Right ventricle myocardium superior (tissue), 1 donor: ENCODE measurements at places on chromosomes 4 and X. TPM values are rescaled to one million over a fixed set of nuclear protein-coding genes. Genes with fewer than 3 reads are reported as not detected.

- DNase-seq = no peak
These were observed 213.4 kb downstream of the TMA16 start for GRCh38 chr4:163707873-163708272.

The CT45A10 gene
- total RNA-seq = not detected

DNA sequence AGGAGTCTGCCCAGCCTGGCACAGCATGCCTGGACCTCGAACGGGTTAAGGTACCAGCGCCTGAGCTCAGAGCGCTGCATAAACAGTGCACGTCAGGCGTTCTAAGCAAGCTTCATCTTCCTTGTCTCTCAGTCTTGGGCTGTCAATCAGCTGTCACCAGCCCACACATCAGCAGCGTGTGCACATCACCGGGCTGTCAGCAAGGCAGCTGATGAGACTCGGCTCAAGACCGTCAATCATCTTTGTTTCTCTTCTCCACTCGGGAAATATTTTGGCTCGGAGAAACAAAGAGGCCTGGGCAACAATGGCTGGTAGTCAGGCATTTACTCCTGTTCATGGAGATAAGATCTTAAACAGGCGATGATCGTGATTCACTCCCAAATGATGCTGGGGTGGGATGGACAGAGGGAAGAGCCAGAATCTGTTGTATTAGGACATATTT lies 141.3 kb downstream of the LDB2 start:
- no peak for DNase-seq

DNA sequence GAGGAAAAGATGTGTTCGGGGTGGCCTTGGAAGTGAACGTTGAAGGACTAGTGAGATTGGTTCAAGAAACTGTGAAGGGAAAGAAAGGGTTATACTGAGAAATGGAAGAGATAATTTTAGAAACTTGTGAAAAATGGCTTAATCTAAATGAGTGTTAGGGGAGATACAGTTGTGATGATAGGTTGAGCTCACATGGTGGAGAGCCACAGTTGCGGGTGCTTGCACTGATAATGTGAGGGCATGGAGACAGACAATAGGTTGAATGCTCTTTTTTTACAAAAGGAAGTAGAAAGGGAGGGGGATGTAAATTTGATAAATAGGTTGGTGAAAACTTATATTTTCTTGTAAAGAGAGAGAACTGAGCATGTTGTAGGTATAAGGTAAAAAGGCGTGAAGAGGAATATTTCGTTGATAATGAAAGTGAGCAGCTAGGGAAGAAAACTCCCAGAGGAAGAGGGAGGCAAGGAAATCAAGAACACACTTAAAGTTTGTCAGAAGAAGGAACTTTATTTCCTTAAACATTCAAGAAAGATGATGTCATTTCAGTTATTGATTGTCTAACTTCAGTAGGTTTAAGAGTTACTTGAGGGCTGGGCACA lies 8.2 kb downstream of the AREG start:
- no peak for DNase-seq

The RAI2 gene
- total RNA-seq = 18.1 TPM

The SMAD1 gene
- 8.9 TPM for total RNA-seq

DNA sequence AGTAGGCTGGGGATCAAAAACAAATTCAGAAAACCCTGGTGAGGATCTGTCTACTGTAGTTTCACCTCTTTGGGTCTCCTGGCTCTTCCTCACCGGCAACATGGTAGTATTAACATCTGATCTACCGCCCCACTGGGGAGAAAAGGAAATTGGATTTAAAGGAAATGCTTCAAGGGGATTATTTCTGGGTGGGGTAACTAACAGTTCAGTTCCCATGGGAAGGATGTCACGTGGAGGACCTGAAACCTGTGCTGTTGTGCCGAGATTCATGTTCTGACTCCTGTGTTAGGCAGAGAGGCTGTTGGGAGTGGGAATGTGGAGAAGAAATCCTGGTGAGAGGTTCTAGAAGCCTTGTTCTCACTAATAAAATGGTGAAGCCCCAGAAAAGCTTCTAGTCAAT lies 254.4 kb downstream of the BCOR start:
- no peak for DNase-seq

The SSX1 gene
- not detected for total RNA-seq

The CT83 gene
- total RNA-seq = not detected

DNA sequence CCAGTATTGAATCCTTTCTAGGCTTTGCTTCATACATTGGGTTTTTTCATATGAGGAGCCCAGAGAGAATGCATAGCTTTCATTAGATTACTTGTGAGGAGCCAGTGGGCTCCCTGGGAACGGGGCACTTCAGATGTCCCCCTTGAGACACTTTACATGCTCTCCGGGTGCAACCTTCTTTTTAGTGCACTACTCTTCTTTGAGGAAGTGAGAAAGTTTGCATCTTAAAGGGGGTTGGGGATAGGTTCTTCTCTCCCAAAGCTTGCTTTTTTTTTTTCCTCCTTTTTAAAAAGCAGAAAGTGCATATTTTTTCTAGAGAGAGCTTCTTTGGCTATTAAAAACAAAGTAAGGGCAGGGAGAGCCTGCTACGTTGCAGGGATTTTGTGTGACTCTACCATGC lies 4.3 kb downstream of the HADH start:
- no peak for DNase-seq

- DNase-seq = no peak
These were observed 9.3 kb downstream of the PAGE4 start for GRCh38 chrX:49838374-49838773.

DNA sequence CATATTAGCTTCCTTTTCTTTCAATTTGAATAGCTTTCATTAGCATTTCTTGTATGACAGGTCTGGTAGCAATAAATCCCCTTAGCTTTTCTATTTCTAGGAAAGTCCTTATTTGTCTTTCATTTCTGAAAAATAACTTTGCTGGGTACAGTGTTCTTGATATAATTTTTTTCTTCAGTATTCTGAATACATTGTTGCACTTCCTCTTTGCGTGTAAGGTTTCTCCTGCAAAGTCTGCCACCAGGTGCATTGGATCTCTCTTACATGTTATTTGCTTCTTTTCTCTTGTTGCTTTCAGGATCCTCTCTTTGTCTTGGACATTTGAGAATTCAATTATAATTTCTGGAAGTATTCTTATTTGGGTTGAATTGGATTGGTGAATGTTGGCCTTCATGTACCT lies 663.7 kb downstream of the GRXCR1 start:
- DNase-seq = no peak

- DNase-seq = peak; percentile 10
These were observed 19.4 kb downstream of the PPP2R3B start for GRCh38 chrX:367349-367748.

The PLXNB3 gene
- total RNA-seq = 1.5 TPM

DNA sequence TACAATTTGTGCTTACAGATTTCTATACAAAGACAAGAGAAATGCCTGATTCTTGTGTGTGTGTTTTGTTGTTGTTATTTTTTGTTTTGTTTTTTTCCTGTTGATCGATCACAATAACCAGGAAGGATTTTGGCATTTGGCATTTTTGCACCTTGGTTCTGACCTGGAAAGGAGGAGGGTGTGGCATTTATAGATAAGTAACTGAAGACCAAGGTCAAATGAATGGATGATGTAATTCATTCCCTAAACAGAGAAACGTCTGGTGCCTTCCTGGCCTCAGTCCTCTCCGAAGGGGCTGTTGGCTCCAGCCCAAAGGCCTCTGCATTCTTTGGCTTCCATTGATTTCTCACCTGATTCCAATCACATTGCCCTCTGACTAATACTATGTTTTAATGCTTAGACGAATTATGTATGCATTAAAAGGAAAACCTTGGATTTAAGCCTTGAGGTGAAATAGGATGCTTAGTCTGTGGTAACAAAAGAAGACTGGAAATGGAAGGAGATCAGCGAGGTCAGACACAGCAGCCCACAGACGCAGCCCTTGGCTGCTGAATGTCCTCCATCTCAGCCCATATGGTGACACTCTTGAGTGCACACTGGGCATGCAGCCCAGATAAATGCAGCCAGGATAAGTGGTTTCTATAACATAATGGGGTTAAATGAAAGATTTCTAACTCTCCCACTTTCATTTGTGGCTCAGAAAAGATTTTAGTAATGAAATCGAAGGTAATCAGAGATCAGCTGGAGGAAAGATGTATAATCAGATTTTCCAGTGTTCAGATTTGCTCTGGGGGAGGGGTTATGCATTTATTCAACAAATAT lies 60.5 kb upstream of the TRIM2 start:
- no peak for DNase-seq

- no peak for DNase-seq
These were observed 93.6 kb upstream of the NPY2R start for GRCh38 chr4:155114790-155115189.

DNA sequence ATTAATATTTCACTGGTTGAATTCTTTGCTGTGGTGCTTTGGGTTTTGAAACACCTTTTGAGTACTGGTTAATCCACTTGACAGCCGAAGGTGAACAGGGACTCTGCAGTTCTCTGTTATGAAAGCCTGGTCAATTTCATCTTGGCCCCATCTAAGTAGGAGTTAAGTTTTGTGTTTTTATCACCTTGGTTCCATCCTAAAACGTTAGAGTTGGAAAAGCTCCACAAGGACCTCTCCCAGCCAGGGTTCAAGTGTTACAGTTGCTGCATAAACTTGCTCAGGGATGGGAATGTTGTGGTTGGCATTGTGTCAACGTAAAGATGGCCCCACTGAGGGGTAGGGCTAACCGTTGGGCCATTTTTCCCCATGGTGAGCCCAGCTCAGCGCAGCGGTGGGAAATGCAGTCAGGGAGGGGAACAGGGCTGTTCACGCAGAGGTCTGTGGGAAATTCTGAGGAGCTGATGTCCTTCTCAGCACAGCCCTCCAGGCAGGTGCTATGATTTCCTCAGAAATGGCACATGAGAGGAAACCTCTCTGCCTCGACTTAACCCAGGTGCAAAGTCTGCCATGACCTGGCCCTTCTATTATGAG lies 188.7 kb downstream of the STIM2 start:
- no peak for DNase-seq

DNA sequence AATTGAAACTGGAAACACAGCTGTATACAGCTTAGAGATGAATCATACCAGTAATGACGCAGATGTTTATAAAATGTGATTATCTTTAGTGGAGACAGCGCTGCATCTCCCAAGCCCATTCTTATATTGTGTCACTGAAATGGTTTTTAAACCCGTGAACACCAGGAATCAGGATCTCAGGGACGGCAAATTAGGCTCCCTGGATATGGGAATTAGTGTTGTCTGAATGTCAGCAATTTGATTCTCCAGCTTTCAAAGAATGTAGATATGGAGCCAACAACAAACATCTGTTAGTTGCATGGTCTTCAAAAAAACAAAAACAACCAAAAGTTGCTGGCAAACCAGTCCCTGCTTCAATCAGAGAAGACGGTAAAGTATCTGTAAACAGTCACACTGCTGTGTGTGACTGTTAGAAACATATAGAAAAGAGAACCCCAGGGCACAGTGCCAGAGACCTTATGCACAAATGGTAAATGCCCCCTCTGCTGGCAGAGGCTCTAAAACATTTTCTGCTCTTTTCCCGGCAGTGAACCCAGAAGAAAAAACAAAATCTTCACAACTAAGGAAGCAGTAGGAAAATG lies 351.9 kb upstream of the FTHL17 start:
- no peak for DNase-seq

The FAM241A gene
- total RNA-seq = 7.4 TPM

DNA sequence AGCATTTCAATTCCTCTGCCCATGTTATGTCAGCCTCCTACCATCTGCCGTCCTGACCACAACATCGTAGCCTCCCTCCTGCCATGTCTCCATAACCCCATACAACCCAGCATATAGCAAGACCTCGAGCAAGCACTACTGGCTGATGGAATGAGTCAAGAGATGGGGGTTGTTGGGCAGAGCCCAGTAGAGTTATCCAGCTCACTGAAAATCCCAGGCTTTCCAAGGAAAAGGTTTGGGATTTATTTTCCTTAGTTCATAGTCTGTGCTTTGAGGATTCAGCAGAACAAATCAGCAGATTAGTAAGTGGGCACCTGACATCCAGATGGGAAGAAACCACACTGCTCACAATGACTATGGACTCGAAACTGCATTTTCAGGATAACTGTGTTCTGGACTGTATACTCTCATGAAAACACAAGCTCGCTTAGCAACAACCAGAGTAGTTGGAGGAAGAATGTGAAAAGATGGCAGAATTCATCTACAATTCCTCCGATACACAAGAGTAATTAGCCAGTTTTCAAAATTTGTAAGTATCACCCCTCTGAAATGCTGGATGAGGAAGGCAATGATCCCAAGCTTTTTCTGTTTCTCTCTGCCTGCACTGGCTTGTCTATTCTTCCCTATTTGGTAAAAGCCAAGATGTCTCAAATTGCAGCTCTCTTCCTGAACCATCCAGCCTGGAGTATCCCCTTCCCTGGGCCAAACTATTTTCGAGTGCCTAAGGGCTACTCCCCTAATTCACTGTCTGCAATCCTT lies 186.2 kb upstream of the TBL1X start:
- DNase-seq = no peak

The NDST3 gene
- not detected for total RNA-seq

DNA sequence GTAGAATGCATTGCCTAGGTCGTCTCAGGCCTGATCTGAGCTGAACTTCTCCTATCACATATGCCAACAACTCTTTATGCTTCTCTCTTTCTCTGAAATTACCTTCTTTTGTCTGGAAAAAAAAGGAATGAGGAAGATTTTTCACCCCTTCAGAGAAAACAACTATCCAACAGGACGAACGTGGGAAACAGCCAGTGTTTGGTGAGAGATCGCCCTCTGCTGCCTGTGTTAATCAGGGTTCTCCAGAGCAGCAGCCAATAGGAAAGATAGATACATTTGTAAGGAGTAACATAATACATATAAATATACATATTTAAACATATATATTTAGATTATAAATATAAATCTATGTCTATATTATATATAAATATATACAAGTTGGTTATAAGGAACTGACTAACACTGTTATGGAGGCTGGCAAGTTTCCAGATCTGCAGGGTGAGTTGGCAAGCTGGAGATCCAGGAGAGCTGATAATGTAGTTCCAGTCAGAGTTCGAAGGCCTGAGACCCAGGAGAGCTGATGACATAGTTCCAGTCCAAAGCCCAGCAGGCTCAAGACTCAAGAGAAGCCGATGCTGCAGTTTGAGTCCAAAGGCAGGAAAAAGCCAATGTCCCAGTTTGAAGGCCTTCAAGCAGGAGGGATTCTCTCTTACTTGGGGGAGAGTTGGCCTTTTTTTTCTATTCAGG lies 13.3 kb downstream of the CETN2 start:
- no peak for DNase-seq

DNA sequence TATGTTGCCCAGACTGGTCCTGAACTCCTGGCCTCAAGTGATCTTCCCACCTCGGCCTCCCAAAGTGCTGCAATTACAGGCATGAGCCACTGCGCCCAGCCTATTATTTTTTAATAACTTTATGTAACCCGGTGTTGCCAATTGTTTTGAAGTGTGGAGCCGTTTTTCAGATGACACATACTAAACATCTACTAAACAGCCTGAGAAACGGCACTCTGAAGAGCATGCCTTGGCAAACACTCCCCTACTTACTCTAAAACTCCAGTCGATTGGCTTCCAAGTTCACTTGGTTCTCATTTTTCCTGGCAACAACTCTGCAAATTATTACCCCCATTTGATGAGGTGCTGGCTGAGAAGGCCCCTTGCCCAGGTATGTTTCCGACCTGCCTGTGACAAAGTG lies 131.1 kb downstream of the GPR143 start:
- no peak for DNase-seq

- DNase-seq = no peak
These were observed 42.2 kb upstream of the GUCY1A1 start for GRCh38 chr4:155624478-155624877.
